ENCODE measurements at places on chromosomes 2 and 18.

GRCh38 chr2:203814661-203815540 is 52.7 kb upstream of the CTLA4 start:
- peak; percentile 64 for DNase-seq

- no peak for DNase-seq
These were observed 45.0 kb upstream of the CREB1 start for GRCh38 chr2:207484444-207485391.

- DNase-seq = peak; percentile 61
These were observed 823 bp upstream of the RNU2-63P start for GRCh38 chr2:88016960-88017779.

GRCh38 chr2:197268786-197269584 is 41.6 kb downstream of the ANKRD44 start:
- DNase-seq = no peak

DNA sequence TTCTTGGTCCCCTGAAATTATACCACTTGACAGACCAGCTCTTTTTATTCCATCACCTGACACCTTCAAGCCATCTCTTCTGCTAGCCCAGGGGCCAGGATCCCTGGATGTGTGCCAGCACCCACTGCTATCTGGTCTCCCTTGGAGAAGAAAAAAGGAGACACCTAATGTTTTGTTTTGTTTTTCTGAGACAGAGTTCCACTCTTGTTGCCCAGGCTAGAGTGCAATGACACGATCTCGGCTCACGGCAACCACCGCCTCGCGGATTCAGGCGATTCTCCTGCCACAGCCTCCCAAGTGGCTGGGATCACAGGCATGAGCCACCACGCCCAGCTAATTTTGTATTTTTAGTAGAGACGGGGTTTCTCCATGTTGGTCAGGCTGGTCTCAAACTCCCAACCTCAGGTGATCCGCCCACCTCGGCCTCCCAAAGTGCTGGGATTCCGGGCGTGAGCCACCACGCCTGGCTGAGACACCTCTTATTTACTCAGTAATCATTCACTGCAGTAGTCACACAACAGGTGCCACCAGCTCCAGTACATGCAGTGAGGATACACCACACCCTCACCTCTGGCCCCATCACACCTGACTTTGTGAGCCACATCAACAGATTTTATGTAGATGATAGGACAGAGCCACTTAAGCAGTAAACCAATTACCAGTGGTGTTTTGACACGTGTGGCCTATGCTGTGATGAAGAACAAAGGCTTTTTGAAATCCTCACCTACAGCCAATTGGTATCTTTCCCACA is 42.8 kb upstream of the PCBP1 start:
- DNase-seq = no peak

GRCh38 chr2:217929272-217929671 is 73.5 kb downstream of the TNS1 start:
- DNase-seq = no peak

DNA sequence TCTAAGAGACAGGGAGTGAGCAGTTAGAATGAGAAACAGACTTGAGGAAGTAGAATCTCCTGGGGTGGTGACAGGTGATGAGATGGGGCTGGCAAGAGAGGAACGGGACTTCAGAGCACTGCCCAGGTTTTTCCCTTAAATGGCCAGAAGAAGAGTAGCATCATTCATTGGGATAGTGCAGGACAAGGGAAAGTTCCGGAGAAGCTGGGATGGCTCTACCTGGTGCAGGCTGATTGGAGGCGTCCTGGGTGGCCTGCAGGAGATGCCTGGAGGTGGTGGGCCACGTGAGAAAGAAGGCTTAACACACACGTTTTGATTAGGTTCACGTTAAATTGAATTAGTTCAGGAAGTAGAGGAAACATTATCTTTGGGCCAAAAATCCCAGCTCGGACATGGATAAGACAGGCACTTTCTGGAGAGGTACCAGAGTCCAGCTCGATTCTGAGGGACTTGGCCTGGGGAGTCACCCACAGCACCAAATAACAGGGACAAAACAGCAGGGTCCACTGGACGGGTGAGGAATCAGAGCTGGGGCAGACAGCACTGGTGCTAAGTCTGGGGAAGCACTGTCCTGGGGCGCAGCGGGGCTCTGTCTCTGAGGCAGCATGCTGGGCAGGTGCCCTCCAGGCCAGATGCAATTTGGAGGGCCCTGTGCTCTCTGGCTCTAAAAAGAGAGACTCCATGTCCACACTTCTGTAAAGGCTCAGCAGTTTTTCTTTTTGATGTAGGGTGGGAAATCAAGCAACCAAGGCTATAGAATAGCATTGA is 512.3 kb upstream of the RAB6C start:
- DNase-seq = no peak
